ENCODE measurements at places on chromosomes 4 and X.

DNA sequence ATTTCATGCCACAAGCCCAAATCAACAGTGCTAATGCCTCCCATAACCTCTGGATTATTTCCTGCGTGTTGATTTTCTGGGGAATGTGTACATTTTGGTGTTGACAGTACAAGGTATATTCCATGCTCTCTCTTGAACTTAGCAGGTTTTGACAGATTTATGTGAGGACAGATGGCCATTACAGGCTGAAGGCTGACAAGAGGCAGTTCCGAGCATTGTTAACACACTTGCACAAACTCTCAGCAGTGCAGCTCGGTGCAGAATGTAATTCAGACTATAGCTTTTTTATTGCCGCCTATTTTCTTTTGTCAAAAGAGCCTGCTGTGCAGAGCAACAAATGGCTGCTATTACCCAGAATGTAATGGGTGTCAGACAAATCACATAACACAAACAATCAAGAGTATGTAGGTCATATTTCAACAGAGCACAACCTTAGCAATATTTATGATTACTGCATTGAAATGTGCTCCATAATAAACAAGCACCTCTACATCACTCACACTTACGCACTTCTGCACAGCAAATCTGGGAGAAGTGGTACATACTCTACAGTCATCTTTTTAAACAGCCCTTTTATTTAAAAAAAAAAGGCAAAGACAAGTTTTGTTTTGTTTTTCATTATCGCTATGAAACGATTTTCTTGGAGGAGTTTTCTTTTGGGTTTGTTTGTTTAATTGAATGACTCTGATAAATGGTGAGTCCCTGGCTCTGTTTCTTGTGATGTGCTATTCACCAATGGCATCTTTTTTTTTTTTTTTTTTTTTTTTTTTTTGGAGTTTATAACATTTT is 71.6 kb downstream of the PPARGC1A start:
- DNase-seq: no peak

DNA sequence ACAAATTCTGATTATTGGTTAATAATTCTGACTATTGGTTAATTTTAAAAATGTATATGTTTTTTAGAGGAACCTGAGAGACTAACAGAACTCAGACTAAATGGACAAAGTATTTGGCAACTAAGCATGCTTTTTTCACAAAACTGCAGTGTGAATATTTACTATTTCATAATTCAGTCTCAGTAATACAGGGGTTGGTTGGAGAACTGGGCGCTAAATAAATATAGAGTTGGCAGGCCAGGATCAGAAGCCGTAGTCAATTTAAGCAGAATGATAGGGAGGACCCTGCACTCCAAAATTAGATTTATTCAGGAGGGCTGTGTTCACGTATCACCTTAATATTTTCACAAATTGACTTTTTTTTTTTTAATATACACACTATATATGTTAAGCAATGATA is 5.8 kb downstream of the TIGD2 start:
- DNase-seq: no peak

DNA sequence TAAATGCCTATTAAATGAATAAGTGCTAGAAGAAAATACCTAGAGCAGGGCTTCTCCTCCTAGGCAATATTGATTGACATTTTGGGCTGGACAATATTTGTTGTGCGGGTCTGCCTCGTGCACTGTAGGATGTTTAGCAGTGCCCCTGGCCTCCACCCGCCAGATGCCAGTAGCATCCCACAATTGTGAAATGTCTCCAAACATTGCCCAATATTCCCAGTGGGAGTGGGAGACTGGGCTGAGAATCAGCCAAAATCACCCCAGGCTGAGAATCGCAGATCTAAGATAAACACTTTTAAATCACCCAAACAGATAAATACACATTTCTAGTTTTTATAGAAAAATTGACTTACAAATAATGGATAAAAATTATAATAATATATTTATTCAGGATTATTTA is 916.2 kb upstream of the LCORL start:
- DNase-seq: no peak

- DNase-seq: no peak
Measured at GRCh38 chr4:123345935-123346300, 50.7 kb upstream of the SPRY1 start.
